ENCODE measurements at places on chromosomes 11 and 22.

DNA sequence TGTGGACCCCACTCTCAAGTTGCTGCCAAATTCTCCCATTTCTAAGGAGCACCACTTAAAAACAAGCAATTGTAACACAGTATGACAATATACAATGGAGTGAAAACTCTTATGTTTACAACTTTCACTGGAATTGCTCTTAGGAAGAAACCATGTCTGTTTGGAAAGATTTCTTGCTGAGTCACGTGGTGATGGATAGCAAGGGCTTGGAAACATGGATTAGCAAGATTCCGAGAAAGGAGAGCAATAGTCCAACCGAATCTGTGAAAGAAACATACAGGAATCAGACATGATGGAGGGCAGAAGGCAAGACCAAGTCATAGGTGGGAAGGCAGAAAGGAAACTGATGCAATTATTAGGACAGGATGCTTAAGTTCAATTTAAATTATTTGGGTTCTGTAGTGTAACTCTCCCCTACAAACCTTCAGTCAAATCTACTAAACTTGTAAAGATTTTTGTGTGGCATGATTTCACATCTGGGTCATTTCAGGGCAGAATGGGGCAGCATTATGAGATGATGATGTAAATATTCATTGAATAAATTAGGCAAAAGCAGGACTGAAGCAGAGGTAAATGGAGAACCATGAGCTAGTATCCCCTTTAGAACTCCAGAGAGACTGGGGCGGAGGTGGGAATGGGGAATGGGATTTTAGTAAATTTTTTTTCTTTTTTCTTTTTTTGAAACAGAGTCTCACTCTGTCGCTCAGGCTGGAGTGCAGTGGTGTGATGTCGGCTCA, 27.8 kb upstream of the THY1 start:
- DNase-seq, result no peak

DNA sequence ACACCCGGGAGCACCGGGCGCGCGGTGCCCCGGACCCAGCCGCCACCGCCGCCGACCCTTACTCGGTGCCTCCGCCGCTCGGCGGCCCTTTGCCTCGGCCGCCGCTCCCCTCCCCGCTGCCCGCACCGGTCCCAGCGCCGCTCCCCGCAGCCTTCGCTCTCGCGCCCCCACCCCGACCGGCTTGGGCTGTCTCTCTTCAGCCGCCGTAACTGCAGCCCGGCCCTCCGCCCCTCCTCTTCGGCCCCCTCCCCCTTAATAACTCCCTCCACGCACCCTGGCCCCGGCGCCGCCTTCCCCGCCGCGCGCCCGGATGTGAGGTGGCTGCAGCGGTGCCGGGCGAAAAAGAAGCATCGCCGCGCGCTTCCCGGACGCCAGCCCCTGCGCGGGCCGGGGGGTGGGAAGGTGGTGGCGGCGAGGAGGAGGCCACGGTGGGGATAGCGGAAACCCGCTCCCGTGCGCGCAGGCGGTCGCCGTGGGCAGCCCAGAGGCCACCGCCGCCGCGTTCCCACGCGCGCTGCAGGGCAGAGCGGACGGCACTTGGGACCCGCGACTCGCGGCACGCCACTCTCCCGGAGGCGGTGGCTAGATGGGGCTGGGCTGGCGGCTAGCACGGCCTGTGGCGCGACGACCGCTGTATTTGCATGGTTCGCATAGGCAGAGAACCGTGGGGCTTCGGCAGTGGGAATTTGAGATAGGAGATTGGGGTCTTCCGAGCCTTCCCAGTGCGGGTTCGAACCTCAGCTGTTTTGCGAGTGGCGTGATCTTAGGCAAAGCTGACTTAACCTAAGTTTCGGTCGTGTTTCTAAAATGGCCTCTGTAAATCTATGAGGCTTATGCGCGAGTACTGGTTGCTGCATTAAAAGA, at the start of gene EIF4ENIF1:
Gene EIF4ENIF1, minus strand, starts transcription at position 211 of the 864 bp plus-strand sequence. CDS start 1,124 bp downstream, outside the sequence.
- no peak for DNase-seq

DNA sequence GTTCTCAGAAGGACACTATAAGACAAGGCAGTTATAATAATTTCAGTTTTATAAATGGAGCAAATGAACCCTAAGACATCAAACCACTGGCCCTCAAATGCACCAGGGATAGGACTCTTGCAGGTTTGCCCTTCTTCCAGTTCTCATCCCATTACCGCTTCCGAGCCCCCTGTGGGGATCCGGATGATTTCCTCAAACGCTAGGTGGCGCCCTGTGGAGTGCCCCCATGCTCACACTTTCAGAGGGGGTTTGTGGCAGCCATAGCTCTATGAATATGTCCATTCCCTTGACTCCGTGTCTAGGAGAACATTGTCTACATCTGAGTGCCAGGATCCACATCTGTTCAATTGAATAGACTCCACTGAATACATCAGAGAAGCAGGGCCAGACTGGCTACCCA, 816.3 kb downstream of the NTM start:
- DNase-seq, result no peak

GRCh38 chr11:70303070-70303469, 32.6 kb downstream of the PPFIA1 start:
- no peak for DNase-seq

- DNase-seq, result no peak
Measured at GRCh38 chr11:65586247-65586630, 9.4 kb downstream of the KCNK7 start.

DNA sequence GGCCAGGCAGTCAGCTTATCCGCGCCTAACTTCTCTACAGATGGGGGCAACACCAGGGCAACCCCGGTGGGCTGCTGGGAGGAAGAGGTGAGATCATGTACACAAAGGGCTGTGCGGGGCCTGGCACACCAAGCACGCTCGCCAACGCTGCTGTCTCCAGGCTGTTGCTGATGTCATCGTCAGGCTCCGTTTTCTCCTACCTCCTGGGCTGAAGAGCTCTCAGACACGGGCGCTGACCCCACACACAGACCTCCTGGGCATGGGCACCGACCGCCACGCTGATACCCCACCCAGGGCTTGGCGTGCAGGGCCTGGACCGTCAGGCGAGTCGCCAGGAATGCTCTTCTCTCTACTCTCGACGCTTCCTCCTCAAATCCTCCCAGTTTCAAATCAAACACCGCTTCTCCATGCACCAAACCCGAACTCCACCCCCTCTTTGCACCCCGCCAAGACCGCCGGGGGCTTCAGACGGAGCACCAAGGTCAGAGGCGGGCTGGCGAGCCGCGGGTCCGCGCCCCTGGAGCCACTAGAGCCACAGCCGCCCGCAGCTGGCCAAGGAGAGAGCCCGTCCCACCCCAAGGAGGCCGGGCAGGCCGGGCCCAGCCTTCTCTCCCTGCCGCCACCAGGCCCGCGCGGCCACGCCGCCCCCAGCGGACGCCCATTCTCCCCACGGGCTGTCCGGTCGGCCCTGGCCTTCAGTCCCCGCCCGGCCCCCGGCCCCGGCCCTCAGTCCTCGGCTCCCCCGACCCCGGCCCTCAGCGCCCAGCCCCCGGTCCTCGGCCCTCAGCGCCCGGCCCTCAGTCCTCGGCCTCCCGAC, 772 bp downstream of the SBF1 start:
- no peak for DNase-seq

DNA sequence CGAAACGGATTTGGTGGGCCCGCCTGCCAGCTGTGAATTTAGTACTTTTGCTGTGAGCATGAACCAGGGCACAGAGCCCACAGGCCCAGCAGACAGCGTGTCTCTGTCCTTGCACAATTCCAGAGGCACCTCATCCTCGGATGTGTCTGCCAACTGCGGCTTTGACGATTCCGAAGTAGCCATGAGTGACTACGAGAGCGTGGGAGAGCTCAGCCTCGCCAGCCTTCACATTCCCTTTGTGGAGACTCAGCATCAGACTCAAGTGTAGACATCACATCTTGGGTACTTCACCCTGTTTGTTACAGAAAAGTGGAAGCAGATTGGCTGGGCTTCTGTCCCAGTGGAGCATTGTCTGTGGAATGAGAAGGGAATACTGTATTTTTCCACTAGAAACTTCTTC, 78.6 kb upstream of the MTNR1B start:
- DNase-seq, result no peak

DNA sequence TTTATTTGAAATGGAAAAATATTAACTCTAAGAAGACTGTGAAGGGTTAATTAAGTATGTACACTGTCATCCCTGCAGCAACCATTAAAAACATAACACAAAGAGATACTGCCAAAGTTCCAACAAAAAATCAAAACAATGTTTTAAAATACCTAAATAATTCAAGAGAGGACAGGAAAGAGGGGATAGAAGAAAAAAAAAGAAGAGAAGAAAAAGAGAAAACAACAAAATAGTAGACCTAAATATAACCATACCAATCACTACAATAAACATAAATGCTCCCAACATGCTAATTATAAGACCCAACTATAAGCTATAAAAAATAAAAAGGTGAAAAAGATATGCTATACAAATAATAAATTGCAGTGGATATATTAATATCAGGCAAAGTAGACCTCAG, 20.1 kb downstream of the GNB1L start:
- DNase-seq, result no peak
